ENCODE measurements at places on chromosomes 1 and 21.

DNA sequence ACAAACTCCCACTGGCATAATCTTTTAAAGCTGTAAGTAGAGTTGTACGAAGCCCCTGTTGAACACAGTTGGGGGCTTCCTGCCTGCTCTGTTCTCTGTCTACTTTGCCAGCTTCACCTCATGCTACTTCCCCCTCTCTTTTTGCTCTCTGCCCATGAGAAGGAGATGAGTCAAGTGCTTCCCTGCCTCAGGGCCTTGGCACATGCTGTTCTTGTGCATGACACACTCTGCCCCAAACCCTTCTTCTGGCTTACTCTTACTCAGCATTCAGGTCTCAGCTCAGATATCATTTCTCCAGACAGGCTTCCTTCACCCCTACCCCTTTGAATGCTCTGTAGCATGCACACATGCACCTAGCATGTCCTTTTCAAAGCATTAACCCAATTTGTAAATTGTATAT lies 208.8 kb downstream of the FOXD2 start:
- DNase-seq, result no peak

DNA sequence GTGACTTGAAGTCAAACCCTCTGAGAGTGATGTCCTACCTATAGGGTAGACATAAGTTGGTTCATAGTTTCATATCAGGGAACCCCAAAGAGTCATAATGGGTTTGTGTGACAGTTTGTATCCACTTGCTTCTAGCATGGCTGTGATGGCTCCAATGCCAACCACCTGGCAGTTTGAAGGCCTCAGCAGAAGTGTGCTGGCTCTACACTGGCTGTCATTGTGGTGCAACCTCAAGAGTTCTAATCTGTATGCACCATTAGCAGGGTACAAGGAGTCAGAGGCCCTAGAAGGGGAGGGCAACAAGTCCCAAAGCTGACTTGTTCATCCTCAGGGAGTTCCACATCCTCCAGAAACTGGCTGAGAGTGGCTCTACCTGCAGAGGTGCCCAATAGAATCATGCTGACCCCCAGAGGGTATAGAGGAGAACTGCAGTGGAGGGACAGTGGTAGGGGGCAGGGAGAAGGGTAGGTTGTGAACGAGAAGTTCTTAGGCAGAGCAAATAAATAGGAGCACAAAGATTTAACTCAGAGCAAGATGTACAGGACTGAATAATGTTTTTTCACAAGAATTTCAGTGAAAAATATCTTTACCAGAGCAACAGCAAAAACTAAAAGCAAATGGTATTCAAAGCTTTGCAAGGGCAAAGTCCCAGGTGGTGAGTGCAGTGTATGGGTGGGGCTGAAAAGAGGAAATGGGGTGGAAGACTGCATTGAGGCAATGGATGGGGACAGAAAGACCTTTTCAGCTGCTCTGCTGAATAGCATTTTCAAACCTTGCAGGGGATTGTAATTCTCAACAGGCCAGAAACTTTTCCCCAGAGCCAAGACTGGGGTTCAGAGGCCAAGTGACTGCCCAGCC lies 3.2 kb downstream of the FCRL2 start:
- DNase-seq, result no peak

DNA sequence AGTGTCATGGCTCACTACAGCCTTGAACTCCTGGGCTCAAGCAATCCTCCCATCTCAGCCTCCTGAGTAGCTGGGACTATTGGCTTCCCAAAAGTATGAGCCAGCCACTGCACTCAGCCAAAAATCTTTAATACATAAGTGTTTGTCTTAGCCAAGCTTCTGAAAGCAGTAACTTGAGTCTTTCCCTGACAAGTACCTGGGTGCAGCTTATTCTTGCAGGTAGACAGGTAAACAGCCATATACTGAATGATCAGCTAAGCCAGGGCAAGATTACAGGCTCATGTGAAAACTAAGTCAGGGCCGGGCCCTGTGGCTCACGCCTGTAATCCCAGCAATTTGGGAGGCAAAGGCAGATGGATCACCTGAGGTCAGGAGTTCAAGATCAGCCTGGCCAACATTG lies 7.8 kb downstream of the MEAF6 start:
- DNase-seq, result no peak

- no peak for DNase-seq
Measured at GRCh38 chr1:224381880-224382548, 25.3 kb downstream of the CNIH4 start.

DNA sequence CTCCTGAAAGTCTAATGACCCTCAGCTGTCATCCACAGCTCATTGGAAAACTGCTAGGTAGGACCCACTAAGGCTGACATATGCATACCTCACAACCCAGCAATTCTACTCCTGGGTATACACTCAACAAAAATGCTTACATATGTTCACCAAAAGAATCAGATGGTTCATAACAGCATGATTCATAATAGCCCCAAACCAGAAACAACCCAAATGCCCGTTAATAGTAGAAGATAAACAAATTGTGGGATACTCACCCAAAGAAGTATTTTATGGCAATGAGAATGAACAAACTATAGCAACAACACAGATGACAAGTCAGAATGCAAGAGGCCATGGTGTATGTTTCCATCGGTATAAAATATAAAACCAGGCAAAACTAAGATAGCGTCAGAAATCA lies 124.6 kb downstream of the HLCS start:
- DNase-seq, result no peak

GRCh38 chr1:201181726-201182125 lies 8.9 kb upstream of the IGFN1 start:
- DNase-seq, result no peak

GRCh38 chr1:23133587-23133986 lies 35.1 kb downstream of the LUZP1 start:
- DNase-seq, result no peak

DNA sequence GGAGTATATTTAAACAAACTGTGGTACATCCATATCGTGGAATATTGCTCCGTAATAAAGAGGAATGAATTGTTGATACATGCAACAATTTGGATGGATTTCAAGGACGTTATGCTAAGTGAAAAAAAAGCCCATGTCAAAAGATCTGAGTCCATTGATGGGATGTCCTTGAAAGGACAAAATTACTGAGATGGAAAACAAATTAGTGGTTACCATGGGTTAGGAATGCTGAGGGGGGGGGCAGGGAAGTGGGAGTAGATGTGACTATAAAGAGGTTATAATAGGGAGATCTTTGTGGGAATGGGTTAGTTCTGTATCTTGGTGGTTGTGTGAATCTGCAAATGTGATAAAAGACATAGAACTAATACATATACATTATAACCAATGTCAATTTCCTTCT lies 409.3 kb downstream of the SRGAP2C start:
- no peak for DNase-seq

GRCh38 chr21:39696618-39697017 lies 48.4 kb upstream of the IGSF5 start:
- no peak for DNase-seq

DNA sequence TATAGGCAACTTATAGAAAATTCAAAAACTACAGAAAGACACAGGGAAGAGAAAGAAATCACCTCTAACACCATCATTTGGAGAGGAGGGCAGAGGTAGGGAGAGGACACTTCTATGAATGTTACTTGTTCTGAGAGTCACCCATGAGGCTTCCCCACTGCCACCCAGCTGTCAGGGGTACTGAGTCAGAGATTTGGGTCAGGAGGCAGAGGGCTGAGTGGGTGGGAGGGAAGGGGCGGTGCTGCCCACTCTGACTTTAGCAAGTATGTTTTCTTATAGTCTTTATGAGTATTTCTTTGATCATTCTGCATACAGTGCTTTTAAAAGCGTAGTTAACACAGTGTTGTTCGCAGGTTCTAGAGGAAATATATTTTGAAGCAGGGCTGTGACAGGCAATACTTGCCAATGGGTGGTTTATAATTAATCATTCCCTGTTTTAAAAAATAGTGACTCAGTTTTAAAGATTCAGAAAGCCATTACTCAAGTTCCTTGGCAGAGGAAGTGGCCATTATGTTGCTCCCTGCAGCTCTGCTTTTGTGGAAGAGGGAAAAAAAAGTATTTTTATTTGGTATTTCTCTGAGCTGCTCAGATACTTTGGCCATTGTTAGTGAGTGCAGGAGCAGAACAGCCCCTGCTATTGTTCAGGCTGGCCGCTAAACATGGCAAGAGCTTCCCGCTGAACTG lies 18.3 kb downstream of the IL6R start:
- DNase-seq, result no peak

DNA sequence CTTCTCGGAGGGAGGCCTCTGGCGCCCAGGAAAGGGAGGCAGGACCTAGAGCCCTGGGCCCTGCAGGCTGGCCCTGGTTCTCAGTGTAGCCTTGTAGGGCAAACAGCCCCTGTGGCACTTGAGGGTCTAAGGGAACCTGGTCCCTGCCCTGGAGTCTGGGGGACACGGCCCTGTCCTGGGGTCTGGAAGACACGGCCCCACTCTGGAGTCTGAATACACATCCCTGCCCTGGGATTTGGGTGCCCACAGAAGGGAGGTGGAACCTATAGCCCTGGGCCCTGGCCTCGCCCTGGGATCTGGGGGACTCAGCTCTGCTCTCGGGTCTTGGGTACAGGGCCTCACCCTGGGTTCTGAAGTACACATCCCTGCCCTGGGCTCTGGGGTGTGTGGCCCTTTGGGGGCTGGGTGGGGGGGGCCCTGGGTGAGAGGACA lies 97.9 kb downstream of the OBSCN start:
- DNase-seq, result peak; percentile 55

DNA sequence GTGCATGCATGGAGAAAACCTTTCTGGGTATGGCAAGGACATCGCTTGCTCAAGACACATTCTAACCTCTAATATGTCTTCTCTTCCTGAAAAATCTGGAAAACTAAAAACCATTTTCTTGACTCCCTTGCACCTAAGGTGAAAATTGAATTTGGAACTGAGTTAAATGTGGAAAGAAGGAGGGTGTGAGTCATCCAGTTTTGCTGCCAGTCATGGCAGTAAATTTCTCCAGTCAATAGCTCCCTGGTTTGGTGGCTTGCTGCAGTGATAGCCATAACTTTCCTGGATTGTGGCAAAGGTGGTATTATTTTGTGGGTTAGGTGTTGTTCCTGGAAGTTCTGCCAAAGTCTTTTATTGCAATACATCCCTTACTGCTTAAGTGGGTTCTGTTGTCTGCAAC lies 2.5 kb downstream of the ZCCHC17 start:
- no peak for DNase-seq

Measured in left forelimb (tissue), 1 donor.